ENCODE measurements at places on chromosomes 5 and 9.

GRCh38 chr5:141597394-141597793 is 21.4 kb downstream of the DIAPH1 start:
- DNase-seq: no peak

DNA sequence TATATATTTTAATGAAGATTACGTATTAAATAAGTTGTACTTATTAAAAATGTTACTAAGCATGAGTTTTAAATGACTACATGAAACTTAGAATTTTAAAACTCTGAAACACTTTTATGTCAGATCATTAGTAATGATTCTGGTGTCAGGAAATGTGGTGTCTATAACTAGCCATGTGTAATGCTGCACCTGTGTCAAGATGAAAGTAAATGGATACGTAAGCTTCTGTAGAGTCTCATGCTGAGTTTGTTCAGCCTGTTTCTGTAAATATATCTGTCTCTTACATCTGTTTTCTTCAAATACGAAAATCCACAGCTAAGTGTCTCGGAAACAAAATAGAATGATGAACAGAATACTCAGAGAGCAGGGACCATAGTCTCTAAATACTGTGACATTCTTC is 278.0 kb upstream of the SMC2 start:
- no peak for DNase-seq

DNA sequence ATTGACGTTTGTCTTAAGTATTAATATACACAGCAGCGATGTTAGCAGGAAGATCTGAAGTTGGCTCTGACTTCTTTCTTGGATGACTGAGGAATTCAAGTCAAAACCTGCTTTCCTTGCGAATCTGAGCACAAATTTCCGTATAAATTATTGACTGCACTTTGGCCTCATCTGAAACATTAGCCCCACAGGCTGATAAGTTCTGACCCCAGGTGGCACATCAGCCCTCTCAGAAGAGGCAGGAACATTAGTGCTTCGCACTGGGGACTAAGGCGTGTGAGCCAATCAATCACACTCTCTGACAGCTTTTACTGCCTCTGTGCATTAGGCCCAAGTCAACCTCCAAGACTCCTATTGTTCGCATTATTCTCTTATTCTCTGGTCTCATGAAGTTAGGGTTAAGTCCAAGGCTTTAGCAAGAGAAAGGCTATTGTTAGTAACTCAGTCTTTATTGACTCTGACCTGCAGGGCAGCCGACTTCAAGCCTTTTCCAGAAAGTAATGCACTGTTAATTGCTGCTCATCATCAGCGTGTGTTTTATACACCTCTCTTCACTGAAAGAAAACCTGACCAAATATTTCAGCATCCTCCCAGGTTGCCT is 84.2 kb downstream of the ZNF608 start:
- no peak for DNase-seq

- DNase-seq: no peak
Observed at GRCh38 chr5:93403141-93403928, 177.7 kb downstream of the NR2F1-AS1 start.

- DNase-seq: peak; percentile 80
Observed at GRCh38 chr9:136882109-136882946, 4.0 kb upstream of the TRAF2 start.

- DNase-seq: no peak
Observed at GRCh38 chr5:73587923-73588322, 22.4 kb downstream of the UTP15 start.

DNA sequence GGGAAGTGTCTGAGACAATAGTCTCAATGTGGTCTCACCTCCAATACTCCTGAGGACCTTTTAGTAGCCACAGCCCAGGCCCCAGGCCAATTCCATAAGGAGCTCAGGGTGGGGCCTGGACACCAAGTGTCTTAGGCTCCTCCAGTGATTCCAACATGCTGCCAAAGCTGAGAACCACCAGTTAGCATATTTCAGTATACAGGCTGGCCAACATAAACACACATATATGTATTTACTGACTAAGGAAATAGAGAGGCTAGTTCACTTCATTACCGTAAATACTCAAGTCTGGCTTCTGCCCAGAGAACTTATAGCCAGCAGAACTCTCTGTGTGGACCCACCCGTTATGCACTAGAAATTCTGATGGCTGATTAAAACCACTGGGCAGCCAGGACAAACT is 24.1 kb downstream of the S1PR3 start:
- no peak for DNase-seq

DNA sequence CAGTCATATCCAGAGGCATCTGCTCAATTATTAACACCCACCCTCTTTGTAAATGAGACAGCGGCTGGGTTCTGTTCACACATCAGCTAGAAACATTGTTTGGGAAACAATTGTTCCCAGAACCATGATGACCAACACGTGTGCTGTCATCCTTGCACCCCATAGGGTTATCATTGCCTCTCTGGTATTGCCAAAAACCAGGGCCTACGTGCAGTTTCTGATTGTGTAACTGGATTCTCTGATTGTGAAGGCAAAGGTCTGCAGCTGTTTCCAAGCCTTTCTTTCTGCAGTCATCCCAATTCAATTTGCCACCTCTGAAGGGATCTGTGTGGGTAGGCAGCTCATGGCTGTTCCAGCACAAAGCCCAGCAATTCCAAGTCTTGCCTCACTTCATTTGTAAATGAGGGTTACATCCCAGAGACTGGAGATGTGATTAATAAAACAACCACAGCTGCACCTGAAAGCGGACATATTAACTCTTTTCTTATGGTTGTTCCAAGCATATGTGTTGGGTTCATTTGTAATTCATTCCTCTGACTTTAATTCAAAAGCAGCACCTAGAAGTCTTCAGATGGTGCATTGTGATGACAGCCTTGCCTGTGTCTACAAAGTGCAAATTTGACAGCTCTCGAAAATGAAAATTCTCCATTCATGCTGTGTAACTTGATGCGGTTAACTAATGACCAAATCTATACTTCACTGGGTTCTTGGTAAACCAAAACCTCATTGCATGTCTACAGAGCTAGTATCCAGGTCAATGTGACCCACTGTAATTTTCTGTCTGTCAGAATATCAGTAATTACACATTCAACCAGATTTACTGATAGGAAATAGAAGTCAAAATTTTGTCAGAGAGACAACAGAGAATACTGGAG is 66.6 kb downstream of the YIPF5 start:
- no peak for DNase-seq

DNA sequence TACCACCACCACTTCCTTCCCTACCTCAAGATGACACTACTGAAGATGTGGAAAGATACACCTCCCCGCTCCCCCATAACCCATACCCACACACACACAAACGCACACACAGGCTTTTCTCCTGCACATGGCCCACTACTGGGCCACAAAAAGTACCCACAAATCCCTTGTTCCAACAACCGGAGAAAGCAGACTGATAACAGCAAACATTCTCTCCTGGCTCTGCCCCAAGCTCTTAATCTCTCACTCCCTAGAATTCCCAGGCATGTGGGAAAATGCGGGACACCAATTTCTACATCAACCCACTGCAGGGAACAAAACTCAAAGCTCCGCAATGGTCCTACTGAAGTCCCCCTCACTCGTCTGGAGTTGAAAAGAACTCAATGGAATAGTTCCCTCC is 611.0 kb upstream of the KLF4 start:
- no peak for DNase-seq

GRCh38 chr9:121651295-121652020 is at the start of gene DAB2IP:
Gene DAB2IP, plus strand, starts transcription at chr9:121651634. Its CDS starts 142 bp downstream, at chr9:121651776.
- DNase-seq: no peak

DNA sequence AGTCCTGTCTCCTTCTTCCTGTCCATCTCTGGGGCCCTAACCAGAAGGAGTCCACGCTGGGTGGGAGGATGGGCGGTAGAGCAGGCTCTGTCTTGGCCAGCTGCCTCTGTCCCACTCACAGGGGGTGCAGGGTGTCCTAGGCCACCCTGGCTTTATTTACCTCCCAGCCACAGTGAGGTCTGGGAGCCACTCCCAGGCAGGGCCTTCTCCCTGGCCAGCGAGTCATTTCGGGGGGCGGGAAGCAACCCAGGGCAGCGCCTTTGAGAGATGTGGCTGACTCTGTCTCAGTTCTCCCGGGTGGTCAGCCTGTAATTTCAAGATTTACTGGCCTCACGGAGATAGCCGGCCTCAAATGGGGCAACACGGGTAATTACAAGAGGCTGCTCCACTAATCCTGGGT is 67.4 kb upstream of the PTCH1 start:
- no peak for DNase-seq

DNA sequence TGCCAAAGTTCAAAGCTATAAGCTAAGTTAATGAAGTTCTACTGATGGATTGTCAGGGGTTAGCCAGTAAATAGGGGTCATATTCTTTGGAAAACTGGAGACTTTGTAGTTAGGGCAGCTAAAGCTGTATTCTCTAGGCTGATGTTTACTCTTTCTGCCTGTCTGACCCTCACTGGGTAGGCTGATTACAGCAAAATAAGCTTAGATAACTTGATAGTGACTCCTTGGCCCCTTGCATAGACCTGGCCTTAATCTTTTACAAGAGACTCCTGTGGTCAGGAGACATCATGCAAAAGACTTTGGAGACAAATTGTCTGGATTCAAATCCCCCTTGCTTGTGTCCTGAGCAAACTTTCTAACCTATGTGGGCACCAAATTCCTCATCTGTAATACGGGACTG is 314.4 kb upstream of the MSX2 start:
- DNase-seq: no peak

- DNase-seq: no peak
Observed at GRCh38 chr9:99628849-99629620, 192.7 kb upstream of the NR4A3 start.

- no peak for DNase-seq
Observed at GRCh38 chr9:8652255-8652654, 852.7 kb upstream of the DMAC1 start.

- DNase-seq: no peak
Observed at GRCh38 chr5:101688156-101688555, 607.9 kb downstream of the SLCO4C1 start.

DNA sequence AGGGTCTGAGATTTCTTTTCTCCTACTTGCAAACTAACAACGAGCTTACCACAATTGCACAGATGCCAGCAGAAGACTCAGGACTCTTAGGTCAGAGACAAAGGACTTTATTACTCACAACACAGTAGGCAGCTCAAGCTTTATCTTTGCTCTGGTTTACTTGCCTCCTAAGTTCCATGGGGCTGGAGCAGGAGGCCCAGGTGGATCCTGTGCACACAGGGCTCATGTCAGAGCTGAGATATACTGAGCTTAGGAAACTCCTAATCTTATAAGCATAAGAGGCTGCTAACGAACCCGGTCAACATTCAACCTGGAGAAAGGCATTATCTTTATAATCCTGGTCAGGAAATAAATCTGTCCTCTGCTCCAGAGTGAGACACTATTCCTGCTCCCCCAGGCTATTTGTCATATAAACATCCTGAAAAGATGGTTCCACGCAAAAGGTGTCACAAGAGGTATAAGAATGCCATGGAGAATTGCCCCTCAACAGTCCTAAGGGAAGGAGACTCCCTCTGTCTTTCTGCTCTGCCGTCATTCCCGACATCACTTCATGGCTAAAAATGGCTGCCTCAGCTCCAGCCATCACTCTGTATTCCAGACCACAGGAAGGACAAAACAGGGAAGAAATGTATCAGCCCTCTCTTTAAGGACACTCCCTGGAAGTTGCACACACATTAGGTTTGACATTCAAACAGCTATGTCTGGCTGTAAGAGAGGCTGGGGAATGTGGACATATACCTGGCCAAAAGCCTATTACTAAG is 16.2 kb downstream of the DUSP1 start:
- no peak for DNase-seq

- DNase-seq: no peak
Observed at GRCh38 chr5:68744206-68744605, 349.6 kb upstream of the SLC30A5 start.

GRCh38 chr5:150051657-150052195 is 34.6 kb downstream of the CSF1R start:
- peak; percentile 55 for DNase-seq

- DNase-seq: no peak
Observed at GRCh38 chr5:101658433-101658832, 637.7 kb downstream of the SLCO4C1 start.

GRCh38 chr9:108374626-108375025 is 481.2 kb downstream of the ACTL7B start:
- no peak for DNase-seq

DNA sequence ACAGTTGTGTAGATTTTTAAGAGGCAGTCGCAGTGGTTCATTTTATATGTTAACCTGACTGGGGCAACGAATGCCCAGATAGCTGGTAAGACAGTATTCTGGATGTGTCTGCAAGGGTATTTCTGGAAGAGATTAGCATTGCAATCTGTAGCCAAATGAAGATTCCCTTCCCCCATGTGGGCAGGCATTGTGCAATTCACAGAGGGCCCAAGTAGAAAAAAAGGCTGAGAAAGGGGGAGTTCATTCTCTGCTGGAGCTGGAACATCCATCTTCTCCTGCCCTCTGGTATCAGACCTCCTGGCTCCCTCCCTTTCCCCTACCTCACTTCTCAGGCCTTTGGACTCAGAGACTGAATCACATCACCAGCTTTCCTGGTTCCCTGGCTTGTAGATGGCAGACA is 70.6 kb downstream of the TENT4A start:
- DNase-seq: peak; percentile 3

GRCh38 chr5:69261034-69261433 is 26.3 kb downstream of the CDK7 start:
- no peak for DNase-seq

DNA sequence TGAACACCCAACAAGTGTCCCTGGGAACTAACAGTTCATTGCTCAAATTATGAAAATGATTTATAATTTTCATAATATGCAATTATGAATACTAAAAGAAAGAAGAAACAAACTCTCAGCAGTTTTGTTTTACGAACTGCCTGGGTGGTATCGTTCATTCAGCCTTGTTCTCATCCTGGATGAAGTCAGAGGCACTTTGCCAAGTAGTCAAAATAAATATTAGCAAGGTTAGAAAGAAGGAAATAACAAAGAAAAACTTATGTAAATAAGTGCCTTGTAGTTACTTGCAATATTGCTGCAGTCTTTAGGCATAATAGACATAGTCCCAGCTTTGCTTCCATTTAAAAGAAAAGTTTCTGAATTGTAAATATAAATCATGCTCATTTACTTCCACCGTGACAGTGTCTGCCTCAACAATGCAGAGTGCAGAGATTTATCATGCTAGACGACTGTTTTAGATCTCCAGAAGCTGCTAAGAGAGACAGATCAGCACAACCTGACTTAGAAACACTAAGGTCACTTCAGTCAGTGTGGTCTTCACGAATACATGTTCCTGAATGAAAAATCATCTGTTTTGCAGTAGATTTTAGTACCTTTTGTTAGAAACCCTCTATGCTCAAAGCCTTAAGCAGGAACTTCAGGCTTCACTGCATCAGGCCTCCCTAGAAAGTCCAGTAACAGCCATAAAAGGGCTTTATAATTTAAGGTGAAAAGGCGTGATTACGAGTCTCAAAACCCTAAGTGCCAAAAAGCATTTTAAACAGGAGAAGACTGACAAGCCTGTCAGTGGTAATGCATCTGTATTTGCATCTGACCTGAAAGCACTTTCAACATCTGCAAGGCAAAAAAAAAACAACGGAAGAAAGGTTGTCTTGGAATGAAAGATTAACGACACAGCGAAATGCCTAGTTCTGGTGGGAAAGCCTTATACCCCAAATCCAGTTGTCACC is 92.1 kb downstream of the TMEM167A start:
- DNase-seq: no peak

- no peak for DNase-seq
Observed at GRCh38 chr9:90815183-90815943, 13.7 kb downstream of the SYK start.
